ENCODE measurements at places on chromosomes 12 and 14.

DNA sequence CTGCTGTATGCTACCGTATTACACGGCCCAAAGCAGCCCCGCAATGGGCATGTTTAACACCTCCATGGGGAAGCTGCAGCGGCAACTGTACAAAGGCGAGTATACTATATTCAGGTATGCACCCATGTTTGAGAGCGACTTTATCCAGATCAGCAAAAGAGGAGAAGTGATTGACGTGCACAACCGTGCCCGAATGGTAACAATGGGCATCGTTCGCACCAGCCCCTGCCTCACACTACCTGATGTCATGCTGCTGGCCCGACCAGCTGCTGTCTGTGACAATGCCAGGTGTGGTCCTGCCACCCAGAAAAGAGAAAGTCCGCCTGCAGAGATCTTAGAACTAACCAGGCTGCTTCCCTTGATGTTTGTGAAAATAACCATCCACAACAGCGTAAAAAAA lies 630 bp downstream of the GARIN6 start:
- no peak for DNase-seq

GRCh38 chr14:90616313-90616712 lies 199.9 kb downstream of the TTC7B start:
- no peak for DNase-seq

DNA sequence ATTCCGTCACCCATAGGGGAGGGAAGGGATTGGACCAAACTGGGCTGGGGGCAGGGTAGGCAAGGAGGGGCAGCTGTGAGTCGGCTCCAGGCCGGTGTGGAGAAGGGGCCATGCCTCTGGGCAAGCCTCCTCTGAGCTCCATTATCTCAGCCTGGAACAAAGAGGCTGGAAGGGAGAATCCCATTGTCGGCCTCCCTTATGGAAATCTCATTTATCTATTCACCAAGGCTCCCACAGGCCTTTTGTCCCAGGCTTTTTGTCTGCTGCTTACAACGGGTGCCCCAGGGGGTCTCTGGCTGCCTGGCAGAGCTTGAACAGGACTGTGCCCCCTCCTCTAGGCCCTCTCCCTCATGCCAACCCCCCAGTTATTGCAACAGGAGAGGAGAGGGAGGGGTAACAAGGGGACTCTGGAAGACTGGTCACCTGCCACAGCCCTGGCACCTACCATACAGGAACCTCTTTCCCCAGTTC lies 19.5 kb downstream of the FIGNL2 start:
- no peak for DNase-seq

- no peak for DNase-seq
These were observed 66.2 kb upstream of the PNMA1 start for GRCh38 chr14:73780391-73780790.

DNA sequence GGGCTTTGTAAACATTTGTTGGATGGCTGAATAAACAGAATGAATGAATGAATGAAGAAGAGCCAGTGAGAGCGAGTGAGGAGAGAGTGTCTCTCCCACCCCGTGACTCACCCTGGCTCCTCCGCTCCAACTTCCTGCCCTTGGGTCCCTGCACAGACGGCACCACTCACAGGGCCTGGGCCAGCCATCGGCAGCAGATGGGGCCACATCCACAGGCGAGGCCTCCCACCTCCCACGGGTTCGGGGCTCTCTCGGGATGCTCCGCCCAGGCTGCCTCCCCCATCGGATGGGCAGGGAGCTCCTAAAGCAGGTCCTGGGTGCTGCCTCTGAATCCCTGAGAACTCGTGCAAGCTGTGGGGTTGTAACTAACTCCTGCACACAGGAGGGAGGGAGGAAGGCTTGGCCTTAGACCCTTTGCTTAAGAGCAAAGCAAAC lies 41.3 kb downstream of the CCNK start:
- no peak for DNase-seq

- DNase-seq, result no peak
These were observed 8.1 kb upstream of the RABGGTA start for GRCh38 chr14:24279301-24280186.

DNA sequence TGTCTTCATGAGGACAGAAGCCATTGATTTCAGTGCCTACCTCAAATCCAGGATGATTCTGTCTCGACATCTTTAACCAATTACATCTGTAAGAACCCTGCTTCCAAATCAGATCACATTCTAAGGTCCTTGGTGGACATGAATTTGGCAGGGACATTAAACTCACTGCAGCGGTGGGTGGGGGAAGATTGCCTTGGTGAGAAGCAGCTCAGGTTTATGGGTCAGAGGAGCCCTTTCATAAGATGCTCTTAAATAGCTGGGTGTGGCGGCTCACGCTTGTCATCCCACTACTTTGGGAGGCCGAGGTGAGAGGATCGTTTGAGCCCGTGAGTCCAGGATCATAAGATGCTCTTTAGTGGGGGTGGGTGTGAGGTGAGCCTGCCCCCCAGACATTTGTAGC lies 42.9 kb downstream of the ELK3 start:
- DNase-seq, result no peak

GRCh38 chr14:103889313-103890051 lies 38.8 kb upstream of the TDRD9 start:
- no peak for DNase-seq

DNA sequence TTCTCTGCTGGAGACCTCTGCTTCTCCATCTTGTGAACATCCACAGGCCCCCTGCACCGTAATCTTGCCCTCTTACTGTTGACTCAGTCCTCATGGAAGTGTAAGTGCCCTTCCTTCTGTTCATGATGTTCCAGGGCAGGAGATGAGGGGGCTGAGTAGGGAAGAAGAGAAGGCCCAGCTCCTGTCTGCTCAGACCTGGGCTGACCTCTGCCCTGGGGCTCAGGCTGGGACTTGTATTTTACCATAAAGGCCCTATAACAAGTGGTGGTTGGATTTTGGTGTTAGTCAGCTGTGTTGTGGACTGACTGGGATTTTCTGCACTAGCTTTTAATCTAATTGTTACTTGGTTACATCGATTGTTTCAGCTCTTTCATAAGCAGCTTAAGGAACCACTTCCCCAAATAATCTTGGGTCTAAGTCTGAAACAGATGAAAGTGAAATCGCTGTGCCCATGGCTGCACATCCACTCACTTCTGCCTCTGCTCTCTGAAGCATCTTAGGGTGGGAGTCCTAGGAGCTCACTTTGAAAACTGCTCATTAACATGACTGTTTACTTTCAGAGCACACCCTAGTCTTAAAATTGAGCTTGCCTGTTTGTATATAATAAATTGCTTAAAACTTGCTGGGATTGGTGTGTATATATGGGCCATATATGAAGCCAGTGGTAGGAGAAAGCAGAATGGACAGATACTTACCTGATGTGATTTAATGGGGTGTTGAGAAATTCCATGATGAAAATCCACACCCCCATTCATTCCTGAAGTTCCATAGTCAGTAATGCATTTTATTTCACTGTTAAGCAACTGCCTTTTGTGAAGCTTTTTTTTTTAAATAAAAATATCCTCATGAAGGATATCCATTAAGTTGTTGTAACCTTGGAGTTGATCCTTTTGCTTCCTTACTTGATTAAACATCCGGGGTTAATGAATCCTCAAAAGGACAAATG lies 17.7 kb downstream of the C12orf71 start:
- DNase-seq, result no peak

DNA sequence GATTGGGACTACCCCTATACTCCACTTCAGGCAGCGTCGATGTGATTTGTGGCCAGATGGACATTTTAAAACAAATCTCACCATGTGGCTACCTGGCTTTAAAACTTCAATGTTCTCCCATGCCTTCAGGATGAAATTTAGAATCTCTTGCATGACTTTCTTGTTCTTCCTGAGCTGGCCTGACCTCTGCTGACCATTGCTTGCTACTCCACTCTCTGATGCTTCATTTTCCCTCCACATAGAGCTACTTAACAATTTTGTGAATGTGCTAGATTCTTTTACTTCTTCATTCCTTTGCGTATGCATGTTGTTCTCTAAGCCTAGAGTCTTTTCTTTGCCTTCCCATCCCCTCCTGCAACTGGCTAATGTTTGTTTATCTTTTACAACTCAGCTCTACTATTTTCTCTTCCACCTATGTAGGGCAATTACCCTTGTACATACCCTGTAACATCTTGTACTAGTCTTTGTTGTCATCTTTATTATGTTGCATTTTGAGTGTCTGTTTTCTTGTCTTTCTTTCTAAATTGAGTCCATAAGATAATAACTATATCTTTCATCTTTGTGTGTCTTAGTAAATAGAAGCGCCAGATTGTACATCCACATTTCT lies 41.2 kb downstream of the YLPM1 start:
- no peak for DNase-seq

- no peak for DNase-seq
These were observed 47.5 kb downstream of the MRPL42 start for GRCh38 chr12:93514853-93515252.

- DNase-seq, result no peak
These were observed 14.0 kb upstream of the NDUFA12 start for GRCh38 chr12:95017482-95017881.

DNA sequence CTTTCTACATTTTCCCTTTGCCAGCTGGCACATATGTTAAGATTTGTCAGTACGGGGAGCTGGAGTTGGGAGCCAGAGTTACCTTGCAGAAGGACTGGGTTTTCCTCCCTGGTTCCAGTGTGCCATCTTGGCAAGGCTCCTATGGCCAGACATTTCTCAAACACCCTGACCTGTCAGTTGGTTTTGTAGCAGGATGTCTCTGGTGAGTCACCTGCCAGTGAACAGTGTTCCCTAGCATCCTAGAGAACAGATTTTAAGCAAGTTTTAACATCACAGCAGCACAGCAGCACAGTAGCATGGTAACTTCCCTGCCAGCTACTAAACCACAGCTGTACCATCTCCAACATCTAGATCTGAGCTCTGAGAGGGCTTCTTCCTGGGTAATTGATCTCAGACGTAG lies 26.2 kb upstream of the KTN1 start:
- no peak for DNase-seq

- no peak for DNase-seq
These were observed 312.3 kb downstream of the PAWR start for GRCh38 chr12:79378496-79378895.

- no peak for DNase-seq
These were observed 14.3 kb downstream of the KRT85 start for GRCh38 chr12:52352951-52353350.

GRCh38 chr14:24798911-24799462 lies 165.0 kb upstream of the GZMB start:
- no peak for DNase-seq

- DNase-seq, result no peak
These were observed 16.6 kb downstream of the RFLNA start for GRCh38 chr12:124311292-124312109.

DNA sequence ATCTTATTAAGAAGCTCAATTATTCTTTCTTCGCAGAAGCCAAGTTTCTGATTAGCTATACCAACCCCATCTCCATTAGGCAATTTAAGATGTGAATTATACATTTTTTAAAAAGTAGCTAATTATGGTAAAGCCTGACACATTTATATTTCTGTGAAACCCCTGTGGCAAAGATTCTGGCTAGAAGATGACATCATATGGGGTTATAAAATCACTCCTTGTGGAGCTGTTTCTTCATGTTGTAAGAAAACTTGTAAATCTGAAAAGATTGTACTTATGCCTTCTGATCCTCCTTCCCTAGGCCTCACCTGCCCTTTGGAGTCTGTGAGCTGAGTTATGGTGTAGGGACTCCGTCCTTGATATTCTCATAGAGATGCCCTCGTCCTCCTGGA lies 78.1 kb downstream of the CHST11 start:
- no peak for DNase-seq

DNA sequence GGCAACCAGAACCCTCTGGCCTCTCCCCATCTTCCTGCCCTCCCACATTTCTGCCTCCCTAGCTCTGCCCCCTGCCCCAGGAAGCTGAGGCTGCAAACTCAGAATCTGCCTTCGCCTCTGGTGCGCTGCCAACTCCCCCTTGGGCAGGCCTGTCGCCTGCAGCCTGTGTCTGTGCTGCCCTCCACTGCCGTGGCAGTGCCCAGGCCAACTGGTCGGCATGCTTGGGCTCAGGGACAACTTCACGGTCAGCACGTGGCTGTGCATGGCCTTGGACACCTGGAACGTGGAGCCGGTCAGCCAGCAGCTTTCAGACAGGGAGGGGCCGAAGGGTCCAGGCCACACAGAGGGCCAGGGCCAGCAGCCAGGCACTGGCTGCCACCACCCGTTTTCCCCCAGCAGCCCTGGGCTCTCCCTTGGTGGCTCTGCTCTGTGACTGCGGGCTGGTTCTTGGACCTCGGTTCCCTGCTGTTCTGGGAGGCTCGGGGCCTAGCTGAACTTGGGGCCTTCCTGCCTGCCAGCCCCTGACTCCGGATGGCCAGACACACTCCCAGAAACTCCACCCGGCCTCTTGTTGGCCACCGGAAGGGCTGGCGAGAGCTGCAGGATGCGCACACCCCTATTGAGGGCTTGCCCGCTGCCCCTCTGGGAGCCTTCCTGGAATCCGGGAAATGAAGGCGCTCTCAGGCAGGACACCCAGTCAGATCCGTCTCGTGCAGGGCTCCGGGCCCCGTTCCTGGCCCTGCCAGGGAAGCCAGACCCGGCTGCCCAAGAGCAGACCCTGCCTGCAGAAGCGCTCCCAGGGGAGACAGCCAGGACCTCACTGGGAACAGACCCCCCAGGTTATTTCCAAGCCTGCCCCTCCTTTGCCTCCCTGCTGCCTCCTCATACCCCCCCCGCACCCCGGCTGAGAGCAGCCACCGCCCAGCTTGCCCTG lies 34.2 kb upstream of the PPP1R13B start:
- DNase-seq, result no peak

GRCh38 chr12:51792417-51792816 lies 56.1 kb downstream of the FIGNL2 start:
- DNase-seq, result no peak

GRCh38 chr12:55849616-55850343 lies 7.0 kb upstream of the MMP19 start:
- no peak for DNase-seq

- DNase-seq, result no peak
These were observed 1.1 kb upstream of the NFATC4 start for GRCh38 chr14:24366721-24367513.

GRCh38 chr12:2456813-2457186 lies 338.0 kb upstream of the FKBP4 start:
- no peak for DNase-seq

DNA sequence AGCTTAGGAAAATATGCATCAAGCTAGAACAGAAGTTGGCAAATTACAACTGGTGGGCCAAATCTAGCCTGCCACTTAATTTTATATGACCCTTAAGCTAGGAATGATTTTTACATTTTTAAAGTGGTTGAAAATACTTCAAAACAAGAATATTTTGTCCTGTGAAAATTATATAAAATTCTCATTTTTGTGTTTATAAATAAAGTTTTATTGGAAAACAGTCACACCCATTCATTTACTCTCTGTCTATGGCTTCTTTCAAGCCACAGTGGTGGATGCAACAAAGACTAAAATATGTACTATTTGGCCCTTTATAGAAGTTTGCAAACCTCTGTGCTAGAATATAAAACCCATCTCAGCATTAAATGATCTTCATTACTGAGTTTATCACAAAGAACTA lies 2.1 kb upstream of the ABCD2 start:
- DNase-seq, result no peak

- DNase-seq, result no peak
These were observed 25.0 kb upstream of the C12orf42 start for GRCh38 chr12:103520686-103521215.

GRCh38 chr12:32726286-32726685 lies 29.4 kb downstream of the YARS2 start:
- no peak for DNase-seq
